GM13976 (cell line): ENCODE measurements at places on chromosomes 4 and X.

DNA sequence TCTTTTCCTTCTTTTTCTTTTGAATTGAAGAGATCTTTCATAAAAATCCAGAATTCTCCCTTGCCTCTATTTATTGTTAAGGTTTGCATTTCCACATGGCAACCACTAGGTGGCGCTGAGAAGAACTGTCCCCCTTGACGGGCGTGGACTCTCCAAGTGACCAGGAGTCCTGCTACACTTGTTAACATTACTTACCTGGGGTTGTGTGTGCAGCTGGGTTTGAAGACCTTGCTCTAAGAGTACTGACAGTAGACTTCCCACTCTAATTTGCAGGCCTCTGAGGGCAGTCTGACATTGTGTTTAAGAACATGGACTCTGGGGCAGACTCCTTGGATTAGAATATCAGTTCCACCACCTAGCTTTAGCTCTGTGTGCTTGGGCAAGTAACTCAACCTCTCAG lies 52.8 kb downstream of the GPRIN3 start:
- peak; percentile 40 for DNase-seq

DNA sequence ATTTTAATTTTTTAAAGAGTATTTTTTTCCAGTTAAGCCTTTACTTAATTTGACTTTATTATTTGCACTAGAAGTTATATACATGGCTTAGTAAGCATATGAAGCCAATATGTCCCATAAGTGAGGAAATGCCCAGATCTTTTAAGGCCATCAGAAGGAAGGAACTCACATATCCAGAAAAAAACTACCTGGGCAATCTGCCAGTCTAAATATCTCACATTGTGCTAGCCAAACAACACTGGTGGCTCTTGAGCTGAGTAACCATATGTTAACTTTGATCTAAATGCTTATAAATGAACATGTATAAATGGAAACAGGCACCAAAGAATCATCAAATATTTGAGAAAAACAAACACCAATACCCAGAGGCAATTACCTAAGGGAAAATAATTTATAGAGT lies 138.6 kb upstream of the APOOL start:
- no peak for DNase-seq

DNA sequence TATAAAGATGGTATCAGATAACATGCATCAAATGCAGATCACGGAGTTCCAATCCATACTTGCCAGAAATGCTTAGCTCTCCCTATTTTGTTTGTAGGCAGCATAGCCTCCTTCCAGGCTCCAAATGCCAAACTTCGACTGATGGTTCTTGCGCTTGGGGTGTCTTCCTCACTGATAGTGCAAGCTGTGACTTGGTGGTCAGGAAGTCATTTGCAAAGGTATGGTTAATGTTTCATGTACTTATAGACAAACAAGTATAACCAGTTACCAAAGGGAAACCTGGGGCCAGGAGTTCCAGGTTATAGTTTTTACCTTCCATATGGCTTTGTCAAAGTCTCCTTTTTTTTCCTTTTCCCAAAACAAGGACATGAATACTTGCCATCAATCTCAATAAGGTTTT lies 5.3 kb downstream of the CWH43 start:
- DNase-seq: no peak

DNA sequence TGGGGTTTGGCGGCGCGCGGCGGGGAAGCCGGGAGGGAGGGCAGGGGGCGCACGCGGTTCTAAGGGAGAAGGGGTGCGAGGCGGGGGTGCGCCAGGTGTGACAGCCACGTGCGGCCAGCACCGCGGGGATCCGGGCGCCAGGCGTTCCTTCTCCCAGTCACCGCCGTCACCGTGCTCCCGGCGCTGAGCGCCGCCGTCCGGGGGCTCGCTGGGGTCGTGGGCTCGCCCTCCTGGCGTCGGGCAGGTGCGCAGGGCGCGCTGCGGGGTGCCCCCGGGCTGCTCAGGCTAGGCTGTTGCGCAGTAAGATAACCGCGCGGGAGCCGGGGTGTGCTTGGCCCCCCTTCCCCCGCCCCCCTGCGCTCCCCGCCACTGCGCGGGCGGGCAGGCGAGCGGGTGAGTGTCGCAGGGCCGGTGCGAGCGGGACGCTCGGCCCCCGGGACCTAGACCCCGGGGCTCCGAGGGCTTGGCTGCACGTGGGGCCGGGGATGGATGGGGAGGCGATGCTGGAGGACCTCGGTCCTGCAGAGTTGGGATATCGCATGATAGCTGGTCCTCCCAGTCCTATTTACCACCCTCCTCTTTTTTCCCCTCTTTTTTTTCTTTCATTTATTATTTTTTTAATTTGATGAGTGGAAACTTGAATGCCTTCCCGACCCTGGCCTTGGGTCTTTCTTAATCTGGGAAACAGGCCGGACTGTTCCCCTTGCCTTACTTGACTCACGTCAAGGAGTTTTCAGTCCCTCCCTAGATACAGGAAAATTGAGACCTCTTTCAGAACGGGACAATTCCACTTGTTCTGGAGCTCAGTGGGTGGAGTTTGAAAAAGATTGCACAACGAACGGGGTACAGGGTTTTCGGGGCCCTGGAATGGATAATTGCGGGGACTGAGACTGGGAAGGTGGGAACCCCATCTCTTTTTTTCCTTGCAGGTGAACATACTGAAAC lies 797 bp downstream of the TXLNG start:
- DNase-seq: peak; percentile 55

DNA sequence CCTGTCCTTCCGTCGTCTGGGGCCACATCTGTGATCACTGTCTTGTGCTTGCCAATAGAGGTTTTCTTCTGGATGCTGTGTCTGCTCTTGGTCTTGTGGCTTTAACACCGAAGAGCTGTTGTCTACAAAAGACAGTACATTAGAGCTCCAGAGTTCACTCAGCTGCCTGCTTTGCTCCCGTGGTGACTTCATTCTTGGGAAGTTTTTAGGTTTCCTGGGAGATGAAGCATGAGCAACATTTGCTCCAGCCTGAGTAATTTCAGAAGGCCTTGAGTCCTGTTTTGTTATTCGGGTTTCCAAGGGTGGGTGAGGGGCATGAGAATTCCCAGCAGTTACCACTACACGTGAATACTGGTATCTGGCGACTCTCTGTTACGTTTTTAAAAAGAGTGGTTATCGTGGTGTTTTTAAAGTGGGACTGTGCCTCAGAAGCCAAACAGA lies 189.2 kb downstream of the SHROOM3 start:
- no peak for DNase-seq

DNA sequence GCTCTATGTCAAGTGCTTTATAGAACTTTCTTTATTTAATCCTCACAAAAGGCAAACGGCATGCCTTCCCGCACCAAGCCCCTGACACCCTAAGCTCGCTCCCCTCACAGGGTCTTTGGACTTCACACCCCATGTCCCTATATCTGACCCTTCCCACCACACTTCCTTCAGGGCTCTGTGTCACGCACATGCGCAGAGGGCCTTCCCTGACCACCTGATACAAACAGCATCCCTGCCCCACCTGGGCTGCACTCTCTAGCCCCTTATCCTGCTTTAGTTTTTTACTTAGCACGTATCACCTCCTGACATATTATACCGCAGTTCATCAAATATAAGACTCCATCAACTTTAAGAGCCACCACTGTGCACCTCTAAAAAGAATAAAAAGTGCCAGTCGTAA lies 49.8 kb downstream of the SOD3 start:
- DNase-seq: no peak

GRCh38 chr4:176708771-176709311 lies 83.9 kb downstream of the VEGFC start:
- no peak for DNase-seq
